ENCODE measurements at places on chromosomes 16 and 17.
A peak's percentile ranks its signal among the peaks of the same experiment; 100 is the strongest.

- no peak for DNase-seq
These were observed 86.3 kb downstream of the DYNLRB2 start for GRCh38 chr16:80627108-80627507.

GRCh38 chr17:44655983-44656710 lies at the start of gene MEIOC:
MEIOC (plus strand) TSS chr17:44656468; CDS start chr17:44656614, 146 bp downstream.
- no peak for DNase-seq

DNA sequence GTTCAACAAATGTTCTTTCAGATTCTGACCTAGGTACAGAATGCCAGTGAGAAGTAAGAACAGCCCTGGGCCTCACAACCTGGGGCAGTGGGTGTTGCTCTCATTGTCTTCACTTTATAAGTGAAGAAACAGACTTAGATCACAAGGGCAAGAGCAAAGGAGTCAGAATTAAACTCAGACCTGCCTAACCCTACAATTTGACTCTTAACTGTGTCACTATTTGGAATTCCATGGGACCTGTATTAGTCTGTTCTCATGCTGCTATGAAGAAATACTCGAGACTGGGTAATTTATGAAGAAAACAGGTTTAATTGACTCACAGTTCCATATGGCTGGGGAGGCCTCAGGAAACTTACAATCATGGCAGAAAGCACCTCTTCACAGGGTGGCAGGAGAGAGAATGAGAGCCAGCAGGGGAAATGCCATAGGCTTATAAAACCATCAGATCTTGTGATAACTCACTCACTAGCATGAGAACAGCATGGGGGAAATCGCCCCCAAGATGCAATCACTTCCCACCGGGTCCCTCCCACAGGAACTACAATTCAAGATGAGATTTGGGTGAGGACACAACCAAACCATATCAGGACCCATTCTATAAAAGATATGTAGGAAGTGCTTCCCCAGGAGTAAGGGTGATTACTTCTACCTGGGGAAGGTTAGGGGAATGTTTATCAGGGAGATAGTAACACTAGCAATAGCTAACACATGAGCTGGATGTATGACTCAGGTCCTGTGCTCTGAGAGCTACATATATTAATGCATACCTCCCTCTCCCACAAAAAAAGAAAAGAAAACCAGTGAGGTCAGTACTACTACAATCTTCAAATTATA lies 270.1 kb downstream of the SOX9 start:
- DNase-seq: no peak

DNA sequence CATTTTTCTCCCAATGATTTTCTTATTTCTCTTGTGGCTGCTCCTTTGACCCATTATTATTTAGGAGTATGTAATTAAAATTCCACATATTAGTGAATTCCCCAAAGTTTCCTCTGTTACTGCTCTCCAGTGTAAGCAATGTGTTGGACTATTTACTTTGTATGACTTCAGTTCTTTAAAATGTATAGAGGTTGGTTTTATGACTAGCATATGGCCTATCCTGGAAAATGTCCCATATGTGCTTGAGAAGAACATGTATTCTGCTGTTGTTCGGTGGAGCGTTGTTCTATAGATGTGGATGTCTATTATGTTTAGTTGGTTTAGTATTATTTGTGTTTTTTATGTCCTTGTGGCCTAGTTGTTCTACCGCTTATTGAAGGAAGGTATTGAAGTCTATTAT lies 6.0 kb upstream of the NT5M start:
- DNase-seq: no peak

GRCh38 chr17:56826611-56827414 lies 6.9 kb downstream of the C17orf67 start:
- no peak for DNase-seq

GRCh38 chr17:5815396-5815795 lies 231.1 kb upstream of the NLRP1 start:
- no peak for DNase-seq

- no peak for DNase-seq
These were observed 56.9 kb upstream of the FASN start for GRCh38 chr17:82154881-82155331.

DNA sequence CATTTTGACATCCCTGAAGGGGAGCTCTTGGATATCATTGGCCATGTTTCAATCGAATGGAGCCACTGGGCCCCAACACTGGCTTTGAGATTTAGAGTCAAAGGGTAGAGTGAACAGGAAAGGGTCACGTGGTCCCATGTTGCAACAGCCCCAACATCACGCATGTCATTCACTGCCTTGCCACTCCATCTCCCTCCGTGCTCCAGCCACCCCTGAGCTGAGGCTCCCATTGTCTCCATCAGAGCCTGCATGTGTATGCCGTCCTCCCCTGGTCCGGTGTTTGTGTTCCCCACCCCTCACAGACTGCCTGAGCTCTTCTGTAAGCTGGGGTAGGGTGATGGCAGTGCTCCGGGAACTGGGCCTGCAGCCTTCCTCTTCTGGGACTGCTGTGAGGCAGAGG lies 12.1 kb downstream of the NFE2L1 start:
- no peak for DNase-seq

GRCh38 chr16:84498223-84498610 lies 6.2 kb downstream of the MEAK7 start:
- no peak for DNase-seq

DNA sequence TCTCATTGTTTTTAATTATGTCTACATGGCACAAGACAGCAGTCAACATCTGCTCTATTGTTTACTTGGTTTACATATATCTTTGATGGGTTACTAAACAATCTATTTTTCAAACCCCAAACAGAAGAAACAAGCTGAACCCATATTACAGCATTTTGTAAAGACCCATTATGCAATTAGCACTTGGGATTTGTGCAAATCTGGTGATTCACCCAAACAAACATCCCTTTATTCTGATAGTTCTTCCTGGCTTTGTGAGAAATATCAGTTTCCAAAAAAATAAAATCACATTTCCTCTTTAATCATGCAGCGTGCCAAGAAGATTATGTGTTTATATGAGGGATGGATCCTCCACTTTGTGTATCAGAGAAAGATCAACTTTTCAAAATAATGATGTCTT lies 16.8 kb upstream of the RBFOX1 start:
- no peak for DNase-seq

DNA sequence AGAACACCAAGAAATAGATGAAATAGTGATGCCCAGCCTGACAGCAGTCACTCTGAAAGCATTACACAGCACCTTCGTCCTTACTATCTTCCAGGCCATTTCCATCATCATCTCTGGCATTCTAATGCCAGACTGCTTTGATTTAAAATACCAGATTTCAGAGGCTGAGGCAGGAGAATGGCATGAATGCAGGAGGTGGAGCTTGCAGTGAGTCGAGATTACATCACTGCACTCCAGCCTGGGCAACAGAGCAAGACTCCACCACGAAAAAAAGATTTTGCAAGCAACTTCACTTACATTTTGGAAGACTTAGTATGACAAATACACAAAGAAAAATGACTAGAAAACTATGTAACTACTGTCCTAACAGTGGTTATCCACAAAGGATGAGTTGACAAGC lies 244.0 kb downstream of the CPPED1 start:
- DNase-seq: no peak

DNA sequence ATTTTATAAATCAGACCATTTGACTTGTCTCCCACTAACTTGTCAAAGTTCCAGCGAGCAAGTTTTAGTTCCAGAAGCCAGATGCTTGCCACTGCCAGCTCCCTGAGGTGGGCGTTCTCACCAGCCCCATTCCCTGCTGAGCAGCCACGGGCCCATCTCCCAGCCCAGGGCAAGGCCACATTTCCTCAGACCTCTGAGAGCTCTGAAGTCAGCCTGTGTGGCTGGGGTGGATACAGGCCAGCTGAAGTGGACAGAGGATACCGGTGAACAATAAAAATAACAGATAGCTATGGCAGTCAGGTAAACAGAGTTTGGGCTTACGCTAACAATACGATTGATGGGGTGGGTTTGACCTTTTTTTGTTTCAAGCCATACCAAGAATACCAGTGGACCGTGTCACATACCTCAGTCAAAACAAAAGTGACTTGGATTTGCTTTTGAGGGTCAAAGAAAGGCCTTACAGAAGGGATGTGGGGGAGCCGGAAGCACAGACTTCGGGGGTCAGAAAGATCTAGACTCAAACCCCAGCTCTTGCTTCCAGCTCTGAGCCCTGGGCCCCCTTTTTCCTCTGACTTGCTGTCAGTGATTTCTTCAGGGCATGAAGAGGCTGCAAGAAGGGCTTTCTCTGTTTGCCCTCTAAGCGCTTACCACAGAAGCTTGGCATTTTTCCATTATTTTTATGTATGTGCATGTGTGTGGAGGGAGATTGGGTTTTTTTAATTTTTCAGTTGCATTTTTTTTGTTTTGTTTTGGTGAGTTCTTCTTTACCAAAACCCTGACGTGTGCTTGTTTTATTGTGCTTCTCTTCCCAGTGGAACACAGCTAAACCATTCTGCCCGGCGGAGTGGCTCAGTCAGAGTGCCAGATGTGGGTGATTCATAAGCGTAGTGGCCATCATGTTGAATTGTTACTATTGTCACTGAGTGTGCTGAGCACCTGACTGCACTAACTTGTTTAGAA lies 109.9 kb downstream of the GNAO1 start:
- DNase-seq: no peak

- no peak for DNase-seq
These were observed at the start of gene LPCAT2 for GRCh38 chr16:55508941-55509931. LPCAT2 (plus strand) TSS chr16:55509072; CDS start chr16:55509182, 110 bp downstream.

DNA sequence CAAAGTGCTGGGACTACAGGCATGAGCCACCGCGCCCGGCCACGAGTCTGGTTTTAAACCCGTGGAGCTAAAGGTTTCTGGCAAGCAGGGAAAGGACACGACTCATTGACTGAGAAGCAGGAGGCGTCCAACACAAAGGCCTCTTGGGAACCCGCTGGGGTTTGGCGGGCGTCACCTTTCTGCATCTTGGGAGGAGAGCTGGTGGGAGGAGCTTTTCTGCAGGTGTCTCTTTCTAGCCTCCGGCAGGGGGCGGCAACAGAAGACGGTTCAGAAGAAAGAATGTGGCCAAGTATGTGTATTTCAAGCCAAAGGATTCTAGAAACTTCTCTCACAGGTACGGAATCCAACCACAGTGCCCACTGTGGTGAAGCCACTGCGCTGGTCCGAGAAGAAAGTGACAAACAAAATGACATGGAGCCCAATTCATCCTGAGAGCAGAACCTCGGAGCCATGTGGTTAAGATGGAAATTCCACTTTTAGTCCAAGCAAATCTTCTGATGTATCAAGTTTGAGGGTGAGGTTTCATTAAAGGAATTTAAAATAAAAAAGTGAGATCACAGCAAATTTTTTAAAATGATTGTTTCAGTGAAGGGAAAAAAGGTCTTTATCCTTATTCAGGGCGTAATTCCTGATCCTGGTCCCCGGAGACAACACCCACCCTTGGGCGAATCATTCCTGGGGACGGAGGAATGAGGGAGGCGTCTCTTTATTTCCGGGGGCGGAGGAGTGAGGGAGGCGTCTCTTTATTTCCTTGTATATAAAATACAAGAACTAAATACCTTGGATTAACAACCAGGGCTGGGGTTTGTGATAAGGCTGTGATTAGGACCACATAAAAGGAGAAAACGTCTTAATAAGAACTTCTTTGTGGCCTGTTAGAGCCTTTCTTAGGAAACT lies 97.6 kb downstream of the MRM3 start:
- DNase-seq: peak; percentile 47

DNA sequence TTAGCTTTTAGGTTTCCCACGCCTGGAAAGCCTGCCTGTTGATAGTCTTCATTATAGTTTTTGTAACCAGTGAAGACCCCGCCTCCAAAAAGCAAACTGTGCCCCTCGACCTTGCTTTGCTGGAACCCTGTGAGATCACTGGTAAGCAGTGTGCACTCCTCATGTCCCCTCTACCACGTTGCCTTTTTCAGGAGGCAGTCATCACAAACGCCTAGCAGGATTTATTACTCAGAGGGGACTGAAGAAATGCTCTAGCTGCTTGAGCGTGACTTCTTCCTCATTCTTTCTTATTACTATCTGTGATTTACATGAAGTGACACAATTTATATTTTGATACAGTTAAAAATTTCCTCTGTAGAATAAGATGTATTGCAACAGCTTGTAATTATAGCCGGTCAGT lies 6.5 kb upstream of the KRTAP3-1 start:
- no peak for DNase-seq

DNA sequence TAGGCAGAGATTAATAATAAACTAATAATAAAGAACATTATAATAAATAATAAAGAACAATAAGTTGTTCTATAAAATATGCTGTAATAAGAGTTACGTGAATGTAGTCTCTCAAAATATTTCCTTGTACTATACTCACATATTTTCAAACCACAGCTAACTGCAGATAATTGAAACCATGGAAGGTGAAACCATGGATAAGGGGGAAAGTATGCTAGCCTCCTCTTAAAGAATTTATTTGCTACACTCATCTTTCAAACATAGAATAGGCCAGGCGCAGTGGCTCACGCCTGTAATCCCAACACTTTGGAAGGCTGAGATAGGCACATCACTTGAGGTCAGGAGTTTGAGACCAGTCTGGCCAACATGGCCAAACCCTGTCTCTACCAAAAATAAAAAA lies 18.5 kb downstream of the CYTH1 start:
- DNase-seq: no peak

DNA sequence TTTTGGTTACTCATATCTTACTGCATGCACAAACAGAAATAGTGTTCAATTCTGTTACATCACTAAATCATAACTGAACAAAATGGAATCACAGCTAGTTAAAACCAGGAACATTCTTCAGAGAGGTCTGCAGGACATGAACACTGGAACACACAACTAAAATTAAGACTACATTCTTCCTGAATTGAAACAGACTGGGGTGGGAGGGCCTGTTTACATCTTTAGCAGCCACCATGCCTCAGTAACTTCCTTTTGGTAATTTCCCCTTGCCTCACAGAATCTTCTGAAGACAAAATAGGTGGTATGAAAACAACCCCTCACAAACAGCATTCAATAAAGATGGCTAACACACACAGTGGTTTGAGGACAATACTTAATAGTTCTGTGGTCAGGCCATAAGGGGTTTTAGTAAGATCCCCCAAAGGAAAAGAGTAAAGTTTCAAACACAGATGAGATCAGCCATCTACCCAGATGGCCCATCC lies 6.5 kb downstream of the MARF1 start:
- DNase-seq: no peak

GRCh38 chr17:2180768-2181167 lies 122.8 kb downstream of the SMG6 start:
- no peak for DNase-seq

Measured in stimulated activated CD8-positive, alpha-beta memory T cell treated with anti-CD3 and anti-CD28 coated beads, Interleukin-12 subunit alpha, Interleukin-12 subunit beta, amount 100 ng/mL, for 1 hour (primary cell).